ENCODE measurements at places on chromosomes 7 and 10.

- DNase-seq: no peak
These were observed 59.2 kb downstream of the ANLN start for GRCh38 chr7:36448781-36449379.

DNA sequence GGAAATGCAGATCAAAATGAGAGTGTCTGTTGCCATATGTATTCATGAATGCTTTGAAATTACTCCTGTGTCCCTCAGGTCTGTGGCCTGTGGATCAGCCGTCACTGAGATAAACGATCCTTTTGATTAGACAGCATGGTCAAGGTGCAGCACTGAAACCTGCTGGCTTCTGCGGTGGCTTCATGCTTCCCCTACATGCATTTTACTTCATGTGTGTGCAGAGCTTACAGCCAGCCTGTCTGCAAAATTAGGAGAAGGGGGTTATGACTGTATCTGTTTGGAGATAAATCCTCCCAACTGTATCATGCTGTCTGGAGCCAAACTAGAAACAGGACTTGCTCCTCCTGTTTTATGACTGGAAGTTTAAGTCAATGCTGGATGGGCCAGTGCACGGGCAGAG is 71.0 kb upstream of the PLPP4 start:
- no peak for DNase-seq

- no peak for DNase-seq
These were observed 28.7 kb downstream of the NUP42 start for GRCh38 chr7:23210506-23210905.

GRCh38 chr10:46520941-46521340 is 35.5 kb downstream of the GPRIN2 start:
- DNase-seq: no peak

DNA sequence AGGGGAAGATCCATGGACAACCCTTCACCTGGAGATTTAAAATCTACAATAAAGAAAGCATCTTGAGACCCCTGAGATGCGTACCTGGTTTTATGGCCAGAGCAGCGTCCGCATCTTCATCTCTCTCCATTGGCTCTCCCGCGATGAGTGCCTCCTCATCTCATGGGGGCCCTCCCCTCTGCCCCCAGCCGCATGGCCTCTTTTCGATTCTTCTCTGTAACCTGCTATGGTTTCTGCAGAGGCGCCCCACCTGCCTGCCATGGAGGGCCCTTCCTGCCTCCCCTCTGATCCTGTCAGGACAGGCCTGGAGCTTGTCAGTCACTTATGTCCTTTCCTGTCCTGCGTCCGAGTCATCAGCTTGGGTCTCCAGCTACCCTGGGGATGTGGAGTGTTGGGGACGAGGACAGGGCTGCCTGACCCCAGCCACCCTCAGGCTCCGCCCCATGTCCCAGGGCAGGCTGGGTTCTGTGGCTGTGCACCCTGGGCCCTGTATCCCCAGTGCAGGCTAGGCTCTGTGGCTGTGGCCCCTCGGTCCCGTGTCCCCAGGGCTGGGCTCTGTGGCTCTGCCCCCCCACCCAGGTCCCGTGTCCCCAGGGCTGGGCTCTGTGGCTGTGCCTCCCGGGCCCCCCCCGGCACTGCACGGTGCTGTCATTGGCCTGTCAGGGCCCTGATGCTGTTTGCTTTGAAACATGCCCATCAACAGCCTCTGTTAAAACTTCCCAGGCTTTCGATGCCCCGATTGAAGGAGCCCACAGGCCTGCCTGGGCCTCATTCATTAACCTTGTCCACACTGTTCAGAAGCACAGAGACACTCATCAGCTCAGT is 99.8 kb downstream of the WDR37 start:
- DNase-seq: no peak

GRCh38 chr10:5297466-5297865 is 67.3 kb upstream of the UCN3 start:
- peak; percentile 24 for DNase-seq

DNA sequence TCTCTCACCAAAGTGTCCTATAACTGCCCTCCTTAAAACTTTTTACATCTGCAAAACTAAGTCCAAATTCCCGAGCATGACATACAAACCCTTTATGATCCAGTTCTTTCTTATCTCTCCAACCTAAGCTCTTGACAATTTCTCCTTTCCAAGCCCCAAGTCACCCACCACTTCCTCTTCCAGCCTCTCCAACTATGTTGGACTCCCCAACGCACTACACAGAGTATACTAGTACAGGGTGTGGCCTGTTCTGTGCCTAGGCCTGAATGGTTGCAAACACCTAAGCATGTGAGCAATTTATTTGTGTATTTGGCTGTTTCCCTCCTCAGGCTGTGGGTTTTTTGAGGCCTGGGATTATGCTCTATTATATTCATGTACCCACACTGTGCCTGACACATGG is 101.2 kb upstream of the APBB1IP start:
- peak; percentile 81 for DNase-seq

GRCh38 chr10:11863353-11864109 is 40.4 kb downstream of the PROSER2 start:
- no peak for DNase-seq

DNA sequence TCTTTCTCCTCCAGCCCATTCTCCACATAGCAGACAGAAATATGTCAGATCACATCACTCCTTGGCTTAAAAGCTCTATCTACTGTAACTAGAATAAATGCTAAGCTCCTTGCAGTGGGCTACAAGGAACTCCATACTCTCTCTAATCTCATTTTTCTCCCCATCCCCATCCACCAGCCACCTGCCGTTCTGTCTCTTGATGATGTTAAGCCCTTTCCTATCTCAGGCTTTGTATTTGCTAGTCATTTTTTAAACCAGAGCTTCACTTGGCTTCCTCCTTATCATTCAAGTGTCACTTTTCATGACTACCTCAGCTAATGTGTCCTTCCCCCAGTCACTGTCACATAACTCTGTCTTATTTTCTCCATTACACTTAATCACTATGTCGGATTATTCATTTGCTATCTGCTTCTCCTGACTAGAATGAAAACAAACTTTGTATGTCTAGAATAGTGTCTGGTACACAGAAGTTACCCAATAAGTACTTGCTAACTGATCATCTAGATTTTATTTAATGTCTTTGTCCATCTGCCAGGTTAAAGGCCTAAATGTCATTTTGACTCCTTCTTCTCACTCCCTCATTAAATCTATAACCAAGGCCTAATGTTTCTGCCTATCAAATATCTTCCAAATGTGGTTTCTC is 87.2 kb upstream of the RPA3 start:
- DNase-seq: no peak

DNA sequence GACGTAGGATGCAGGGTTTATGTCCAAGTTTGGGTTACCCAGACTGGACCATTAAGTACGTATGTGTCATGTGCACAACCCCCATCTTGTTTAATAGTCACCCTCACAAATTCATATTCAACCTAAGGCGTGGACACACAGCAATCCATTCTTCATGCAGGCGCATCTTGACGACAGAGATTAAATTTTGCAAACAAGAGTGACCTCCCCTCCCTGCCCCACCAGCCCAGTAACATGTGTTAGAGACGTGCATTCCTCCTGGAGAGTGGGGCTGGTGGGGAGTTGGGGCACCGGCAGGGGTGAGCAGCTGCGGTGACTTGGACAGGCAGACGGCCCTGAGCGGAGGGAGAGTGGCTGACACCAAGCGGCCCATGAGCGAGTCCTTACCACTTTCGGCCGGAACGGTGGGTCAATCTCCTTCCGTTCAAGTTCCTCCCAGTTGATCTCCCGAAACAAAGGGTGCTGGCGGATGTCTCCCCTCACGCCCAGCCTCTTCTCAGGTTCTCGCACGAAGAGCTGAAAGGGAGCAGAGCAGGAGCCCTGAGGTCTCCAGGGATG is 149.6 kb downstream of the PRKCQ start:
- DNase-seq: no peak

- DNase-seq: no peak
These were observed 342.1 kb downstream of the BMPER start for GRCh38 chr7:34247468-34247867.

- DNase-seq: no peak
These were observed 683.2 kb upstream of the LRRN3 start for GRCh38 chr7:110407706-110408105.
